Endodermal cell (in vitro differentiated cells): ENCODE measurements at places on chromosomes 11 and 22. TPM values are rescaled to one million over a fixed set of nuclear protein-coding genes. Genes with fewer than 3 reads are reported as not detected.

GRIK4 gene
- 2.8 and 3.5 TPM in 2 replicates for total RNA-seq

KLHL35 gene
- 1.3 TPM in 1 of 3 replicates, not detected in the others for total RNA-seq

- no peak for DNase-seq
- no peak overlapping the region for H3K27ac ChIP-seq
- H3K27me3 ChIP-seq = no peaks in the 10 kb centered on the region
Observed at GRCh38 chr22:42865536-42865935, 8.5 kb upstream of the ARFGAP3 start.

DNA sequence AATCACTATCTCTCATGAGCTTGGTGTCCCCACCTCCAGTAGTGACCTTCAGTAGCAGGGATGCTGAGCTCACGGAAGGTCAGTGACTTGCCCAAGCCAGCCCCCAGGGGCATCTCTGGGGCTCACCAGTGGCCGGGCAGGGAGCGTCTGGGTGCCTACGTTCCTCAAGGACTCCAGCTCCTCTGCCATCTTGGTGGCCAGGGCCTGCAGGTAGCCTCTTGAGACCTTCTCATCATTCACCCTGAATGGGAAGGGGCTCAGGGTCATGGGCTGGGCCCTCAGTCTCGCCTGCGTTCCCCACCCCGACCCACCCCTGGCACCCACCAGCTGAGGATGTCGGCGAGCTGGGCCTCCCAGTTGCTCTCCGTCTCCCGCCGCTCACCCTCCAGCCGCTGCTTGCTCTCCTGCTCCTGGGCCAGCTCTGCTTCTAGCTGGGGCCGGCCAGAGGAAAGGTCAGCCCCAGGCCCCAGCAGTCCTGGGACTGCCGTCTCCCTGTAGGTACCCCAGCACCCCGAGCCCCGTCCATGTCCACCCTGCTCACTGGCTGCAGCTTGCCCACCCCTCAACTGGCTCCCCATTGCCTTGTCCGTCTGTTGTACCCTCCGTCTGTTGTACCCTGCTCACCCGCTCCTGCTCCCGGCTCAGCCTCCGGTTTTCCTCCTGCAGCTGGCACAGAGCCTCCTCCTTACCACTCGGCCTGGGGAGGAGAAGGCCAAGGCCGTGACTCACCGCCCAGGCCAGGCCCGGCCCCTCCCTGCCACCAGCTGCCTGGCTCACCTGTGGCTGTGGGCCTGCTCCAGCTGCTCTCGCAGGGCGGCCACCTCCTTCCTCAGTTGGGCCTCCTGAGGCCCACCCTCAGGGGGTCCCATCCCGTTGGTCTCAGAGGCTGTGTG lies 9.5 kb downstream of the CDC42BPG start:
- H3K27me3 ChIP-seq = no peaks in the 10 kb centered on the region
- H3K4me3 ChIP-seq = no peak overlapping the region
- H3K27ac ChIP-seq = no peak overlapping the region
- no peaks in the 10 kb centered on the region for H3K36me3 ChIP-seq
- DNase-seq = no peak

- peaks cover 4% of the 10 kb centered on the region for H3K4me1 ChIP-seq
- peak; percentile 97 for DNase-seq
- H3K27me3 ChIP-seq = peaks cover 43% of the 10 kb centered on the region
- H3K27ac ChIP-seq = no peak overlapping the region
- peak overlapping the region; percentile 34 for H3K4me3 ChIP-seq
Observed at GRCh38 chr11:66421492-66422205, 814 bp downstream of the NPAS4 start.

- no peaks in the 10 kb centered on the region for H3K4me1 ChIP-seq
- DNase-seq = no peak
- no peak overlapping the region for H3K4me3 ChIP-seq
- no peaks in the 10 kb centered on the region for H3K27me3 ChIP-seq
- no peak overlapping the region for H3K27ac ChIP-seq
- no peaks in the 10 kb centered on the region for H3K36me3 ChIP-seq
Observed at GRCh38 chr11:36724742-36725385, 126.8 kb upstream of the RAG2 start.

GRCh38 chr11:126433989-126434949 lies 78.8 kb downstream of the ST3GAL4 start:
- no peak overlapping the region for H3K27ac ChIP-seq
- no peaks in the 10 kb centered on the region for H3K4me1 ChIP-seq
- H3K36me3 ChIP-seq = no peaks in the 10 kb centered on the region
- H3K27me3 ChIP-seq = no peaks in the 10 kb centered on the region
- H3K4me3 ChIP-seq = no peak overlapping the region
- no peak for DNase-seq

DNA sequence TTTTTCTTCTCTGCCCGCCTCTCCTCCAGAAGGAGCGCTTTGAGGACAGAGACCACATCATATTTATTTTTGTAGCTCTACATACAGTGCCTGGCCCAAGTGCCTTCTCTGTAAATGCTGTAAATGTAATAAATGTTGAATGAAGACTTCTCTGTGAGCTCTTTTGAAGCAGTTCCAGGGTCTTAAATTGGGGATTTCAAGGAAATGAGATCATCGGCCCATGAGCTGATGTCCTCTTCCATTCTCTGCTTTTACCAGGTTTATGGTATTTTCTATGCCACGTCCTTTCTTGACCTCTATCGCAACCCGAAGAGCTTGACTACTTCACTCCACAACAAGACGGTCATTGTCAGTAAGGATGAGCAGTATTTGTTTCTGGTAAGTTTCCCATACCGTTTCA lies 165.7 kb upstream of the SORL1-AS1 start:
- H3K36me3 ChIP-seq = peaks cover 45% of the 10 kb centered on the region
- no peak for DNase-seq
- no peak overlapping the region for H3K27ac ChIP-seq
- no peaks in the 10 kb centered on the region for H3K4me1 ChIP-seq

GRCh38 chr11:102552447-102553194 lies 22.1 kb upstream of the MMP7 start:
- no peaks in the 10 kb centered on the region for H3K36me3 ChIP-seq
- no peak for DNase-seq
- H3K4me1 ChIP-seq = peaks cover 3% of the 10 kb centered on the region
- H3K27ac ChIP-seq = no peak overlapping the region
- H3K27me3 ChIP-seq = no peaks in the 10 kb centered on the region
- no peak overlapping the region for H3K4me3 ChIP-seq

DNA sequence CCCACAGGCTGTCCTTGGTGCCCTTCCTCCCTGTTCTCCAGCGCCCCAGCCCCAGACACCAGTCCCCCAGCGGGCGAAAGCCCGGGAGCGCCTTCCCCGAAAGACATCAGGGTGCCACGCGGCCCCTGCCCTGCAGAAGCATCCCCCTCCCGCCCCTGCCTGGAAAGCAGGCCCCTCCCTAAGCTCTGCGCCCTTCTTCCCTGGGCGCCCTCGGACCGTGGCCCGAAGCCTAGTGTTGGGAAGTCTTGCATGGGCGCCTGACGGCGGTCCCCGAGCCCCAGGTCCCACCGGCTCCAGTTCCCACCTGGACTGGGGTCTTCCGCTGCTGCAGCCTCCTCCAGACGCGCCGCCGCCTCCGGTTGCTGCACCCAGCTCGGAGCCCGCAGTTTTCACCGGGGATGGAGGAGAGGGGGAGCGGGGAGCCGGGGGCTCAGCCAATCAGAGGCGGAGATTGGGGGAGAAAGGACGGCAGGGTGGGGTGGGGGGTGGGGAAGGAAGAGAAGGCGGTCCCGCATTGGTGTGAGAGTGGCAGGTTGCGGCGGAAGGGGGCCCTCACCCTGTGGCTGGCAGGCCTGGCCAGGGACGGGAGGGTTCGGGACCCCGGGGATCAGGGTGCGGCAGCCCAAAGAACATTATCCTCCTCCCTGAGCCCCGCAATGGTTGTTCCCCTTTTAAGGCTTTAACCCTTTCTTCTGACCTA lies at the start of gene THY1:
Gene THY1 (minus strand): TSS at position 364 of the 700 bp plus-strand sequence. CDS start 2,267 bp downstream, outside the sequence.
- H3K27me3 ChIP-seq = peaks cover 37% of the 10 kb centered on the region
- DNase-seq = peak; percentile 92
- no peaks in the 10 kb centered on the region for H3K36me3 ChIP-seq
- no peaks in the 10 kb centered on the region for H3K4me1 ChIP-seq
- H3K27ac ChIP-seq = no peak within 1 kb of the TSS

GRCh38 chr11:116224154-116224888 lies 548.5 kb downstream of the BUD13 start:
- no peaks in the 10 kb centered on the region for H3K27me3 ChIP-seq
- no peak overlapping the region for H3K4me3 ChIP-seq
- no peaks in the 10 kb centered on the region for H3K36me3 ChIP-seq
- DNase-seq = peak; percentile 86
- H3K4me1 ChIP-seq = no peaks in the 10 kb centered on the region
- H3K27ac ChIP-seq = no peak overlapping the region
